ENCODE measurements at places on chromosomes 12 and 14.
A peak's percentile ranks its signal among the peaks of the same experiment; 100 is the strongest.

- peak; percentile 82 for DNase-seq
Measured at GRCh38 chr14:51516706-51517395, 134.9 kb upstream of the FRMD6 start.

- DNase-seq, result no peak
Measured at GRCh38 chr12:60317361-60317760, 721.5 kb downstream of the SLC16A7 start.

DNA sequence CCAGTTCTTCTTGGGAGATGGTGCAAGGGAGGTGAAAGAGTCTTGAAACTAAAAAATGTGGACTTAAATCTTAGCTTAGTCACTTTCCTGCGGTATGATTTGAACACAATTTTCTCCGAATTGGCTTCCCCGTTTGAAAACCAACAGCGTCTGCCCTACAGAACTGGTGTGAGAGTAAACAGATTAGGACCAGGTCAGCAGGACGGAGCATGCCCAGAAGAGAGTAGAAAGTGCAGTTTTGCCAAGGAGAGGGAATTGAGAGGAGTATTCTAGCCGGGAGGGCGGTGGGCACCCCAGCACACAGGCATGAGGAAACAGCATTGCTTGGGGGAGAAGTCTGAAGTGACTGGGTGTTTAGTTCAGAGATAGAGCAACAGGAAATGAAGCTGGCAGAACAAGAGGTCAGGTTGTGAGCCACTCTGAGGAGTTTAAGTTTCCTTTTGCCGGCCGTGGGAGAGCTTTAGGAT is 927.1 kb downstream of the VRK1 start:
- no peak for DNase-seq

DNA sequence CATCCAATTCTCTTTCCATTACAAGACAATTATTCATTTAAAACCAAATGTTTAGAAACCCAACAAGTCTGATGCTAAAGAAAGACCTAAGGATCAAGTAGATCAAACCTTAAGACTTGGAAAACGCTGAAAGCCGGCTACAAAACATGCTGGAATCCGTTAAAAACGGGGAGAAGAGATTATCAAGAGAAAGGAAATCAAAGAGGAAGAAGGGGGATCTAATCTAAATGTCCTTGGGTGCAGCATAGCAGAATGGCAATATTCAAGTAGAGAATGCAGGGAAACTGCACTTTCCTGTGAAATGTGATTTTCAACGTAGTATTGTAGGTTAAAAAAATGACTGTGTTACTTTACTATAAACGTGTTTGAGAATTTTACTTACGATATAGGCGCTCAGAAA is 1.3 kb downstream of the PPP1R13B start:
- no peak for DNase-seq

GRCh38 chr12:45582986-45583659 is 146.4 kb upstream of the ARID2 start:
- DNase-seq, result no peak

GRCh38 chr12:6555018-6555691 is 687 bp downstream of the IFFO1 start:
- DNase-seq, result no peak

DNA sequence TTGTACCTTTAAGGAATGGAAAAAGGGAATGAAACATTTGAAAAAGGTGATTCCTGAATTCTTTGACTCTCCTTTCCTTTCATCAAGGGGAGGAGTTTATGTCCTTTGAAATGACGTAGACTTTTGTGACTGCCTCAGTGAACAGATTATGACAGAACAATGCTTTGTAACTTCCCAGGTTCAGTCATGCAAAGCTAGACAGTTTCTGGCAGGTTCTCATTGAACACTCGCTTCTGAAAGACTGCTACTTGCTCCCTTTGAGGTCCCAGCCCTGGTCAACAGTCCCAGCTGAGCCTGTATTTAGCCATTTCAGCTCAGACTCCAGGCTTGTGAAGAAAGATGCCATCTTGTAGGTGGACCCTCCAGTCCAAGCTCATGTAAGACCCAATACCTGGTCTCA is 1178.9 kb downstream of the BCL11B start:
- no peak for DNase-seq

- no peak for DNase-seq
Measured at GRCh38 chr12:57694459-57695019, 607 bp downstream of the OS9 start.

GRCh38 chr14:100733152-100733850 is 6.6 kb downstream of the DLK1 start:
- peak; percentile 92 for DNase-seq

- DNase-seq, result no peak
Measured at GRCh38 chr12:114018669-114019068, 52.5 kb upstream of the RBM19 start.

- no peak for DNase-seq
Measured at GRCh38 chr14:105330491-105330895, 15.9 kb downstream of the PACS2 start.

- no peak for DNase-seq
Measured at GRCh38 chr12:836952-837351, 84.6 kb downstream of the WNK1 start.

- DNase-seq, result no peak
Measured at GRCh38 chr14:84095681-84096080, 1434.3 kb upstream of the FLRT2 start.

- DNase-seq, result no peak
Measured at GRCh38 chr12:132904718-132905328, 17.4 kb upstream of the CHFR start.

GRCh38 chr12:125145196-125145595 is 80.0 kb downstream of the AACS start:
- no peak for DNase-seq

GRCh38 chr14:94974893-94975292 is 182.4 kb downstream of the DICER1 start:
- DNase-seq, result no peak

GRCh38 chr14:91796617-91797347 is 64.9 kb upstream of the CATSPERB start:
- DNase-seq, result no peak

DNA sequence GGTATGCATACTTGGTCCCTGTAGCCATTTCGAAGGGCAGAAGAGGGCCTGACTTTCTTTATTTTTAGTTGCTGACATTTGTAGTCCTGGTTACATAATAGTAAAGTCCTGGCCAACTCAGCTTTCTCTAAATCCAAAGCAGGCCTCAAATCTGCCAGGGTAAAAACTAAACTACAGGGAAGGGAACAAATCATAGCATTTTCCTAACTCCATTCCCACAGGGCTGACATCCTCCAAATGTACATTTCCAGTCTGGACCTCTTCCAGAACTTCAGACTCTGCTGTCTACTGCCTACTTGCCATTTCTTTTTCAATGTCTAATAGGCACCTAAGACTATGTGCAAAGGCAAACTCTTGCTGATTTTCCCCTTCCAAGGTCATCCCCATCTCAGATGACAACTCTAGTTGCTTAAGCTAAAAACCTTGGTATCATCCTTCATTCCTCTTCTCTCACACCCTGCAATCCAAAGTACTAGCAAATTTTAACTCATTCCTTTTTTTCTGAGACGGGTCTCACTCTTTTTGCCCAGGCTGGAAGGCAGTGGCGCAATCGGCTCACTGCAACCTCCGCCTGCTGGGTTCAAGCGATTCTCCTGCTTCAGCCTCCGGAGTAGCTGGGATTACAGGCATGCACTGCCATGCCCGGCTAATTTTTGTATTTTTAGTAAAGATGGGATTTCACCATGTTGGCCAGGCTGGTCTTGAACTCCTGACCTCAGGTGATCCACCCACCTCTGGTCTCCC is 2.0 kb downstream of the DDIT3 start:
- DNase-seq, result no peak

GRCh38 chr12:50061946-50062686 is 4.7 kb downstream of the ASIC1 start:
- DNase-seq, result no peak

GRCh38 chr12:91937706-91938105 is 207.9 kb downstream of the BTG1 start:
- no peak for DNase-seq

DNA sequence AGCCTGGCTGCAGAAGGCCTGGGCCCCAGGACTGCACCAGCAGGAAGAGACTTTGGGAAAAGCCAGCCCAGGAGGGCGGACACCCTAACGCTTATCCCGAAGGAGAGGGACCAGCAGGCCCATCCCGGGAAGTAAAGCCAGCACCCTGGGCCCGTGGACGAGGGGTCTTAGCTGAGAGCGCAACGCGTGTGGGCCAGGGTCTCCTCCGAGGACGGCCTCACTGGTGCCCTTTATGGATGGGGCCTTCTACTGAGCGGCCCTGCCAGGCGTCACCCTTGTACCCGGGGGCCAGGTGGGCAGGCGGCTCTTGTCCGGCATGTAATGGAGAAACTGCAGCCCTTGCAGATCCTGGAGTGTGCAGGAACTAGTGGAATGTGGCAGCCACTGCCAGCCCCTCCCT is 14.1 kb downstream of the TEDC1 start:
- DNase-seq, result no peak

DNA sequence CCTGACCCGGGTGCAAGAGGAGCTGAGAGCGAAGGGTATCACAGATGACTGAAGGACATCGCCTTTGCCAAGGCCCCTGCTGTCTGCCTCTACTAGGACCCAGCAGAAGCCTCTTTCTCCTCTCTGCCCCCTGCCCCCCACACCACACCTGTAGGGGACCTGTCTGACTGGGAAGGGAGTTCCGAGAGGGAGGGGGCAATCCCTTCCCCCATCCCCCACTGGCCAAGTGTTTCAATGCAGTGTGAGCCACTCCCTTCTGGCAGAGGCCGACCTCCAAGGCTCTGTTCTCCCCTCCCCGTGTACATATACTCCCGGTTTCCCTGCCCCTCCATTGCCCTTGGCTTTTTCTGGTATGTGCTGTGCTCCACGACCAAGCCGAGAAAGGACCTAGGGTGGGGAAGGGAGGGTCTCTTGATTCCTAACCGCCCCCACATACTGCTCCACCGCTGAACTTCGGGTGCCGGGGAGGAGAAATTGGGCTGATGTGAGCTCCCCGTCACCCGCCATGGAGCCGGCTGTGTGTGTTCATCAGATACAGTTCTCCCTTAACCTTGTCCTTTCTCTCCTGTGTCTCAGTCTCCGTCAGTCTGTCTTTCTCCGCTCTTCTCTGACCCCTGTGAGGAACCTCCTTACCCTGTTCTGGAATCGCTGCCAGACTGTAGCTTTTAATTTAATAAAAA is 2.0 kb upstream of the ARHGEF25 start:
- no peak for DNase-seq

DNA sequence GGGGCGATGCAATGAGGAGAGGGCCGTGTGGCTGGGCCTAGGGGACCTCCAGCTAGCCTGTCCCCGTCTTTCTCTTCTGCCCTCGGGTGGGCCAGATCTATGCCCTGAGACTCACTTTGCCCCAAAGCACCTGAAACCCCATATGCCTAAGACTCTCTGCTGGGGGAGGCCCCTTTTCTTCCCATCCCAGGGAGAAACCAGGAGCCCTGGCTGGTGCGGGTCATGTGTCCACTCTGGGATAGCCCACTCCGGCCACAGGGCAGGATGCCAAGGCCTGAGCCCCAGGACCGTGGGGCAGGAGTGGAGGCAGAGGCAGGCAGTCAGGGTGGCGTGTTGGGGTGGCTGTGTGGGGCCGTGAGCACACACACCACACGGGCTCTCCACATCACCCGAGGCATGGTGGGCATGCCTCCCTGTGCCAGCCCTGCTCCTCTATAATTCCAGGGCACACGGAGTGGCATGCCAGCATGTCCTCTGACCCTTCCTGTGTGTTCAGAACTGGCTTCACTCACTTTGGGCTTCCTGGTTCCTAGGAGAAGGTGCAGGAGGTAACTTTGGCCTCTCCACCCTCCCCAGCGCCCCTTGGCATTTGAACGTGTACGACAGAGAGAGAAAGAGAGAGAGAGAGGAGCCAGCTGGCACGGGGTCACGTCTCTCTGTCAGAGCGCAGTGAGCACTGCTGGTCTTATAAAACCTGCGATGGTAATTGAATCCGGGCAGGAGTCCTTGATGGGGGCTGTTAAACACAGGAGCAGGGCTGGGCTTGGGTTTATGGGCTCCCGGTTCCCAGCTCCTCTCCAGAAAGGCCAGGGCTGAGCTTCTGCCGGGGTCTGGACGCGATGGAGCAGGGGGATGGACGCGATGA is 144.2 kb downstream of the KIF26A start:
- DNase-seq, result peak; percentile 78

GRCh38 chr14:61559641-61560201 is 135.6 kb upstream of the HIF1A start:
- DNase-seq, result no peak

GRCh38 chr14:20781803-20782202 is 735 bp downstream of the RNASE6 start:
- DNase-seq, result no peak

DNA sequence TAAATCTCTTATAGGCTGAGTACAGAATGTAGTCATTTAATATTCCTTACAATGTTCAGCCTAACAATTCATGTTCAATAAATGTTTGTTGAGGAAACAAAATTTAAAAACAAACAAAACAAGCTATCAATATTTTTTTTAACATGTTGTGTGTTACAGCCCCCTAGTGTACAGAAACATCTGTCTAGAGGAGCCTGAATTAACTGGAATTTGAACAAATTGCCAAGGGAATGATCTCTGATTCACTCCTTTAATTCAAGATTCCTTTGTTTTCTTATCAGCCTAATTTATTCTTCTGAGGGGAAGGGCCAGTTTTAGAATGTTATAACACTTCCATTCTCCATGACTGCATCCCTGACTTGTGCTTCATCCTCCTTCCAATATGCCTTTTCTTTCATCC is 127.2 kb downstream of the CMAS start:
- DNase-seq, result no peak

DNA sequence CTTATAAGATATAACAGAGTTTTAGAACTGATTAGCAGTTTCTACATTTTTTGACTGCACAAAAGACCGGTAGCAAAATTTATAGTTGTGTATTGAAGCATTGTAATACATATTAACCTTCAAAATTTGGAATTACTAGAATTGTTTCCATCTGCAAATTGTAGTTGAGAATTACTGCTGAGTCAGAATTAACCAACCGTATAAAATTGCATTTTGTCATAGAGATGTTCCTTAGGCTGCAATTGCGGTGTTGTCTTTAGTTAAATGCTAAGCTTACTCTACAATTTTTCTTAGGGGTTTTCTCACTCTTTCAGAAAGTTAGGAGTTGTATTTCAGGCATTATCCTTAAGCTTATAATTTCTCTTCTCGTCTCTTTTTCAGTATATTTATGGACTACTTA is 132.2 kb downstream of the PLEKHA5 start:
- DNase-seq, result no peak

DNA sequence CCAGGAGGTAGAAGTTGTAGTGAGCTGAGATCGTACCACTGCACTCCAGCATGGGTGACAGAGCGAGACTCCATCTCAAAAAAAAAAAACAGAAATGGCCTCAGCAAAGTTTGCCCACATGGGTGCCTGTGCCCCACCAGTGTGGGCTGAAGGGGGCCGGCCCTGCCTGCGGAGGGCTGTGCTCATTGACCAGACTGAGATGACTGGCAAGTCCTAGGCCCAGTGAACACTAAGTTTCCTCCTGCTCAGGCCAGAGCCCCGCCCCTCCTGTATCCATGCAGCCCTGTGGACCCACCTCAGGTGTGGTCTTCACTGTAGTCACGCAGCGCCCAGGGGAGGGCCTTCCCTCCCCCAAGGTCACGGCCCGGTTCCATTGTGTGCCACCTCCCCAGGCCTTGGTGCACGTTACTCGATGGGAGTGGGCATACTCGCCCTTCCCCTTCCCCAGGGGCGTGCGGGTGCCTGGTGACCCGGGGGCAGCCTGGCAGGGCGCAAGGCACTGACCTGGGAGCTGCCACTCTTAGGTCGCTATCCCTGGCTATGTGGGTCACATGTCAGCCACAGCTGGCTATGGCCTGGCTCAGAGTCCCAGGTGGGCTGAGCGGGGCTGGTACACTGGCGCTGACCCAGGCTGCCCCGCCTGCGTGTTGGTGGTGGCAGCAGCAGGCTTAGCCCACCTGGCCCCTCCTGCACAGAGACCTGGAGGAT is 16.1 kb downstream of the INF2 start:
- no peak for DNase-seq

- DNase-seq, result no peak
Measured at GRCh38 chr12:66636771-66637170, 42.1 kb downstream of the GRIP1 start.

Measured in DMS79 (cell line).